ENCODE measurements at places on chromosomes 12 and 14.

- DNase-seq, result no peak
Measured at GRCh38 chr12:101186291-101186690, 23.7 kb downstream of the SLC5A8 start.

- no peak for DNase-seq
Measured at GRCh38 chr14:24080142-24080530, 8.8 kb downstream of the CPNE6 start.

GRCh38 chr12:108525681-108526080 lies 10.6 kb downstream of the FICD start:
- DNase-seq, result no peak

DNA sequence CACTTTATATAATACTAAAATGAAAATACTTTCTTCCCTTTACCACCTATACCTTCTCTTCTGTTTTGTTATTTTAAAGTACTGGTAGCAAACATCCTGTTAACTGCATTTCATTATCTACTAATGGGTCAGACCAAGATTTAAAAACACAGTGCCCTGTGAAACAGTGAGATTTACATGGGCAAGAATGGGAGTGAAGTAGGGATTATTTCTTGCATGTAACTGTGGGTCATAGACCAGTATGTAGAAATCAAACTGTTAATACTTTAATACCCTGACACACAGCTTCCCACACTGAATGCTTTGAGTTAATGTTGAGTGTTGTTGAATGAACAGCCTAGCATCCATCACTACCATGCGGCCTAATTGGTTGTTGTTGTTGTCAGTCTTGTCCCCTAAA lies 61.6 kb downstream of the PLEKHA5 start:
- no peak for DNase-seq

GRCh38 chr14:84555493-84555892 lies 974.5 kb upstream of the FLRT2 start:
- no peak for DNase-seq

DNA sequence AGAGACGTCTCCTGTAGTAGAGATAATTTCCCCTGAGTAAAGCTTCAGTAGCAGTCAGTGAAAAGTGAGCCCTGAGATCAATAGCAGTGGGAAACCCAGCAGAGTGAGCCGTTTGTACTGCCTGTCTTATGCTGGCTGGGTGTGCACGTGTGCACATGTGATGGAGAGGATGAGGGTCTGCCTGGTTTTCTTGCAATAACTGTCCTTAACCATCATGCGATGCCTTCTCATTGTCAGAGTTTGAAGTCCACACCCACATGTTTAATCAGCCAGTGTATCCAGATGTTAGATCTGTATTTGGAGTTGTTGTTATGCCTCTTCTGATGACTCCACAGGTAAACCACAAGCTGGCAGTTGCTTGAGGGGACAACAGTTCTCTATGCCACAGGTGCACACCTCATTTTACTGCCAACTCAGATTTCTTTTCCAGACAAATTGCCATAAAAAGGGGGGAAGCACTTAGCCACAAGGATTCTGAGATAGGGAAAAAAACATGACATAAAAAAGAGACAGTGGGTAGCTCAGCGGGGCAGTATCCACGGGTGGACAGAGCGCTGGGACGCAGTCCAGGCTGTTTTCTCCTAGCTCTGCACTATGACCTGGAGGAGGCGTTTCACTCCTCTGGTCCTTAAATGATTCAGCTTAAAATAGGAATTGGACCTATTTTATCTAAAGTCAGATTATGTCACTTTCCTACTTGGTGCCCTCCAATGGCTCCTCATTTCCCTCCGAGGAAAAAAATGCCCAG lies 192.3 kb downstream of the ANO6 start:
- no peak for DNase-seq

DNA sequence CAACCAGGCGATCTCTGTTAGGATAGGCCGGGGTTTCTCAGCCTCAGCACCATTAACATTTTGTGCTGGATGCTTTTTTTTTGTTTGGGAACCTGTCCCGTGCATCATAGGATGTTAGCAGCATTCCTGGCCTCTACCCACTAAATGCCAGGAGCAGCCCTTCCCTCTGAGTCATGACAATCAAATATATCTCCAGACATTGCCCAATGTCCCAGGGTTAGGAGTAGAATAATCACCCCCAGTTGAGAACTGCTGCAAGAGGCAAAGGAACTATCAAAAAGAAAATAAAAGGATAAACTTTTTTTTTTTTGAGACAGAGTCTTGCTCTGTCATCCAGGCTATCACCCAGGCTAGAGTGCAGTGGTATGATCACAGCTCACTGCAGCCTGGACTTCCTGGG lies 76.0 kb downstream of the ACACB start:
- no peak for DNase-seq

- DNase-seq, result no peak
Measured at GRCh38 chr14:104424406-104425072, 155.0 kb upstream of the C14orf180 start.

- no peak for DNase-seq
Measured at GRCh38 chr14:78173346-78174035, 3.3 kb downstream of the NRXN3 start.

- DNase-seq, result no peak
Measured at GRCh38 chr14:106848330-106849121, 1322.1 kb downstream of the TMEM121 start.

DNA sequence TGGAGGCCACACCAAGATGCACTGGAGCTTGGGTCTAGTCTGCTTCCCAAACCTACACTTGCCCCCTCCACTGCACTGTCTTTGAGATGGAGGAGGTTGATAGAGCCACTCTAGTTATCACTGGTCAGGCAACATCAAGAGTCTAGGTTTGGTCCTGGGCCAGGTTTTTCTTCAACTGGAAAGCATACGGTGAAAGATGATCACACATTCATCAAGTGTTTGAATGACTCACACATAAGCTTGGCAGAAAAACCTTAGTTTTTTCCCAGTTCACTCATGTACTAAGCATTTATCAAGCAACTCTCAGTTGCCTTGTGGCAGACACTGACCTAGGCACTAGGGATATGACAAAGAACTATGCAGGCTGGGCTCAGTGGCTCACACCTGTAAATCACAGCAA lies 84.5 kb downstream of the PLEKHG3 start:
- DNase-seq, result no peak

- DNase-seq, result no peak
Measured at GRCh38 chr14:68781161-68782021, 11.5 kb downstream of the ZFP36L1 start.

DNA sequence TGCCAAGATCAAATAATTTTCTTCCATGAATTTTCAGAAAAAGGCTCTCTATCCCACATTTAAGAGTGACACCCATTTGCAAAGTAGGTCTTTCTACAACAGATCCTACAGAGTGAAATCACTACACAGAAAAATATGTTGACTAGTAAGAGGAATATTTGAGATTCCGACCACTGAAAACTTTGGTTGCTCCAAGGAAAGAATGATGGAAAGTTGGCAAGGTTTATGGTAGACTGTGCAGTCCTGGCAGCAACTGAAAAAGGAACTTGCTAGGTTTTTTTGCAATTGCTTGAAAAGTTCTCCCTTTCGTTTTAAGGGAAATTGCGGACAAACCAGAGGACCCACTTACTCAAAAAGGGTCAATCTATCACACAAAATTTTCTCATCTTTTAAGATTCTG lies 83.1 kb upstream of the TSPAN8 start:
- DNase-seq, result no peak

- no peak for DNase-seq
Measured at GRCh38 chr12:78099806-78100205, 269.1 kb downstream of the NAV3 start.

GRCh38 chr14:100955201-100955600 lies 51.7 kb upstream of the RTL1 start:
- DNase-seq, result no peak

- no peak for DNase-seq
Measured at GRCh38 chr12:90794212-90794611, 160.8 kb downstream of the CCER1 start.

DNA sequence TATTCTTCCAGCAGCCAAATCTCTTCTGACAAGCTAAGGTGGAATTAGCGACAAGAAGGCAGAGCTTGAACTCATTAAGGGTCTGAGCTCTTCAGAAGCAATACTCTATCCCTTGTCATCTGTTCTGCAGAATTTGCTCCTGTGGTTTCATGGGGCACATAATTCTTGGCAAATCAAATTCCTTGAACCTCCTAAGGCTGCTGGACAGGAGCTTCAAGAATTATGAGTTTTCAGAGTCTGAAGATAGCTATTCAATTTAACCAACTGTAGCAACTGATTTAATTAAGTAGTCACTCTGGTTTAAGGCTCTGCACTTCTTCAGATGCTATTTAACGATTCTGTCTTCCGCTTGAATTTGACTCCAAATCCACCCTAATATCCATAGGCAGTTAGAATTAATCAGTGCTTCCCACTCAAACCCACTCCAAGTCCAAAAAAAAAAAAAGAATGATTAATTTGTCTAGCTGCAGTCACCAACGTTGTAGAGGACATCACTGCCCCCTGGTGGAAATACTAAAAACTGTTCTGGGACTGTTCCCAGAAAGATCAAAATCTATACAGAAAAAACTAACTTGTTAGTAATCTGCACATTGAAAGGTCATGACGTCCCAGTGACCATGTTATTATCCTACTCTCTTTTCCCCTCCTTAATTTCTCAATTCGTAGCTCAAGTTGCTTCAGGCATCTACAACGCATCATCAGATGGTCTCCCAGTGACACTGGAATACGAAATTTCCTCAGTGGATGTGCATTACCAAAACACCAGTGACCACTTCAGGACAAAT lies 169.9 kb downstream of the KIF21A start:
- DNase-seq, result peak; percentile 1

DNA sequence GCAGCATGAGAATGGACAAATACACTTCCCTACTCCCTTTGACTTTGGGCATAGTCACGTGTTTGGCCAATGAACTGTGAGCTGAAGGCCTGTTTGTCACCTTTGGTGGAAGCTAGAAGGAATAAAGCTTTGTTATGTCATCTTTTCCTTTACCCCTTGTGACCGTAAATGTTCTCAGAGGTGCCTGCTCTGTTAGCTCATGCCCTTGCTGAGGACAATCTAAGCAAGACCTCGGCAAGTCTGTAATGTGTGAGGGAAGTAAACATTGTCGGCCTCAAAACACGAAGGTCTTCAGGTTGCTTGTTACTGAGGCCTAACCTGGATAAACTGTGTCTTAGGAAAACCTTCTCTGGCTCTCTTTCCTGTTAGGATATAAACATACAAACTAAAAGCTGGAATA lies 354.2 kb downstream of the TMEM132D start:
- no peak for DNase-seq

Measured in stimulated activated CD4-positive, alpha-beta T cell treated with anti-CD3 and anti-CD28 coated beads, Interleukin-2, amount 100 ng/mL, for 4 hours (primary cell).